ENCODE measurements at places on chromosomes 2 and 18.

- DNase-seq = no peak
Observed at GRCh38 chr2:27323596-27324285, 844 bp upstream of the MPV17 start.

- DNase-seq = no peak
Observed at GRCh38 chr2:168466834-168467565, 10.9 kb downstream of the CERS6 start.

DNA sequence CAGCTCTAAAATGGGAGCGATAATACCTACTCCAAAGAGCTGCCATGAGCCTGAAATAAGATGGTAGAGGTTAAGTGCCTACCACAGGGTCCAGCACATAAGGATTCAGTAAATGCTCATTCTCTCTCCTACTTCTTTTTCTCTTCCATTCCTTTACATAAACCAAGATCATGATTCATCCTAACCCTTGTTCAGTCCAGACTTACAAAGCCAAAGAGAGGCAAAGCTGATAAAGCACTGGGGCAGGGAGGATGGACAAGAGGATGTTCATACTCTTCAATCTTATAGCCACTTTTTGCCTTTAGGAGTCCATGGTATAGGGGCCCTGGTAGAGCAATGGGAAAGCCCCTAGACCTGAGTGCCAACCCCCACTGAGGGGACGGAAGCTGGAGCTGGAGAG, 75.6 kb upstream of the PKDCC start:
- DNase-seq = no peak

DNA sequence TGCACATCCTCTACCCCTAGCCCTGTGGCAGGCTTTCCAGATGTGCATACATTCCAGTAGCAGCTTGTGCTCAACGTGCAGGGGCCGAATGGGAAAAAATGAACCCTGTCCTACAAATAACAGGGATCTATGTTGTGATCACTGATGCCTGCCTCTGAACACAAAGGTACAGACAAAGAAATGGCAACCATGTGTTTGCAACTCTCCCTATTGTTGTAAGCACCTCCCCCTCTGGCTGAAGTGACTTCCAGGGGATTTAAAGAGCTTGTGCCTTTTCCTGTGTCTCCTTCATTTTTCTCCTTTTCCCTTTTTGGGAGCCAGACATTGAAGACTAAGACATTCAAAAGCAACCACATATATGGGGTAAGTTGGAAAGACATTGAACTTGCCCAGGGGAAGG, 21.6 kb downstream of the ARHGAP25 start:
- DNase-seq = no peak

GRCh38 chr18:49355028-49355427, 105.4 kb downstream of the DYM start:
- no peak for DNase-seq

GRCh38 chr2:239646184-239646583, 245.4 kb upstream of the HDAC4 start:
- DNase-seq = no peak

- DNase-seq = no peak
Observed at GRCh38 chr18:49728542-49728941, 84.8 kb downstream of the ACAA2 start.

DNA sequence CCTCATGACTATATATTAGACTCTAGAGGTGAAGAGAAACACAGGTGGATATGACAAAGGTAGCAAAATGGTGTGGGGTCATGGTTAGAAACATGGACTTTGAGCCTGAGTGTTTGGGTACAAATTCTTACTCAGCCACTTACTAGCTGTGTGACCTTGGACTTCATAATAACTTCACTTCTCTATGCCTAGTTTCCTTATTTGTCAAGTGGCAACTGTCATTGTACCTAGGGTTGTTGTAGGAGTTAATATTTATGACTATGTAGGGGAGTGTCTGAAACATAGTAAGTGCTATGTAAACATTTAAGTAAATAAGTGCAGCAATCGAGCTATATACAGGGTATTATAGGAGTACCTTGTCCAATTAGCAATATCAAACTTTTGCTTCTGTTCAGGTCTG, 49.7 kb upstream of the RAPH1 start:
- DNase-seq = no peak

- no peak for DNase-seq
Observed at GRCh38 chr2:129606496-129607270, 372.8 kb upstream of the RAB6C start.

DNA sequence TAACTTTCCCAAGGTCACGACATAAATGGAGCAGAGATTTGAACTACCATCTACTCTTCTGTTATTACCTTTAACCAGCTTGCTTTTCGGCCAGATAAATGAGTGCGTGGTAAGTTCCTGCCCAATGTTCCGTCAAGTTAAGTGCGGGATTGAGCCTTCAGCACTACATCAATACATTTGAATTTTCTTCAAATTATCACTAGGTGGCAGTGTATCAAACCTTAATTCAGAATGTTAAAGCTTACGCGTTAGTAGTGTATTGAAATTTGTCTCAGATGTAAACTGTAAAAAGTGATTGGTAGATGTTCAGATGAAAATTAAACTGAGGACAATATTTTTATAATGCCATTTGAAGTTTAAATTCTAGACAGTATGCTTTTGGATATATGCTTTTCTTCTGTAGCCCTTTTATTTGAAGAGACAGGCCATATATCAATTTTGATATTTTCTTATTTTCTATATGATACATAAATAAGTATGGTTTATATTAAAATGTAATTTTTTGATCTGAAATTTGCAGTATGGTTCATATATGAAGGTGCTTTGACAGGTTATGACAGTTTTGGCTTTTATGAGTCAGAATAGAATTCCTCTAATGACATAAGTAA, 681.3 kb downstream of the ADCYAP1 start:
- no peak for DNase-seq
